Left lobe of liver (tissue), 2 donors: ENCODE measurements at places on chromosomes 7 and 10.

GRCh38 chr10:92284112-92284704 is 6.7 kb downstream of the CPEB3 start:
- DNase-seq = no peak

DNA sequence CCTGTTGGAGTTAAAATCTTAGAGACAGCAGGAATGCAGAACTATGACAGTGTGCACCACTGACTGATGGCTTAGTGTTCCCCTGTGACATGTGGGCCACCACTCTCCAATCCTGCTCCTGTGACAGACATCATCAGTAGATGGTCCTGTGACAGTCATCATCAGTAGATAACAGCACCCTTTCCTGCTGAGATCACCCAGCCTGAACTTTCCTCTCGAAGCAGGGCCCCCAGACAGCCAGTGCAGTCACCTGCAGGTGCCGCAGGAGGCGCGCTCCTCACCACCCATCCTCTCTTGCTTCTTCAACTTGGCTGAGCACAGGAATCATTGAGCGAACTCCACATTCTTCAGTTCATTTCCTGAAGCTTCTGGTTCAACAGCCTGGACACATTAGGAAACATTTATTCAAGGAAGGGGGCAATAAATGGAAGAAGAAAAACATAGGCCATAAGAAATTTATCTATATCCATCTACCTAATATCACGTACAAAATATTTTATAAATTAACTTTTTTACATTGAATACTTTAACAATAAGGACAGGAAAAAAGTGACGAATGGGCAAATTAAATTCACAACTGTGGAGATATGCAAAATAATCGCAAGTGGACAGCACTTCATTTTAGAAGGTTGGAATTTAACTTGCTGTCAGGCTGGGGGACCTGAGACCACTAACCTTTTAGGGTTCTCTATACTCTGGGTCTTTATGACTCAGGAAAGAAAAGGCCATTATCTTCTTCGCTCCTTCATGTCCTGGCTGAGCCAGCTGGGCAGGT is 32.0 kb upstream of the MKI67 start:
- no peak for DNase-seq

- DNase-seq = no peak
Measured at GRCh38 chr7:80151274-80151665, 16.6 kb downstream of the GNAI1 start.

- no peak for DNase-seq
Measured at GRCh38 chr7:139515266-139515665, 8.2 kb upstream of the CLEC2L start.

GRCh38 chr7:129469930-129470329 is 32.4 kb upstream of the SMKR1 start:
- DNase-seq = no peak
